ENCODE measurements at places on chromosomes 13 and 19. TPM values are rescaled to one million over a fixed set of nuclear protein-coding genes. Genes with fewer than 3 reads are reported as not detected.

DNA sequence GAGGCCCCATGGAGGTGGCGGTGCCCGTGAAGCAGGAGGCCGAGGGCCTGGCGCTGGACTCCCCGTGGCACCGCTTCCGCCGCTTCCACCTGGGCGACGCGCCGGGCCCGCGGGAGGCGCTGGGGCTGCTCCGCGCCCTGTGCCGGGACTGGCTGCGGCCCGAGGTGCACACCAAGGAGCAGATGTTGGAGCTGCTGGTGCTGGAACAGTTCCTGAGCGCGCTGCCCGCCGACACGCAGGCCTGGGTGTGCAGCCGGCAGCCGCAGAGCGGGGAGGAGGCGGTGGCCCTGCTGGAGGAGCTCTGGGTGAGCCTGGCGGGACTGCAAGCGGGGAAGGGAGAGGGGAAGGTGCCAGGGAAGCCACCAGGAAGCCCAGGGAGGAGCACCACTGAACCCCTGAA, 5.8 kb downstream of the ZNF444 start:
- no peak for DNase-seq

DNA sequence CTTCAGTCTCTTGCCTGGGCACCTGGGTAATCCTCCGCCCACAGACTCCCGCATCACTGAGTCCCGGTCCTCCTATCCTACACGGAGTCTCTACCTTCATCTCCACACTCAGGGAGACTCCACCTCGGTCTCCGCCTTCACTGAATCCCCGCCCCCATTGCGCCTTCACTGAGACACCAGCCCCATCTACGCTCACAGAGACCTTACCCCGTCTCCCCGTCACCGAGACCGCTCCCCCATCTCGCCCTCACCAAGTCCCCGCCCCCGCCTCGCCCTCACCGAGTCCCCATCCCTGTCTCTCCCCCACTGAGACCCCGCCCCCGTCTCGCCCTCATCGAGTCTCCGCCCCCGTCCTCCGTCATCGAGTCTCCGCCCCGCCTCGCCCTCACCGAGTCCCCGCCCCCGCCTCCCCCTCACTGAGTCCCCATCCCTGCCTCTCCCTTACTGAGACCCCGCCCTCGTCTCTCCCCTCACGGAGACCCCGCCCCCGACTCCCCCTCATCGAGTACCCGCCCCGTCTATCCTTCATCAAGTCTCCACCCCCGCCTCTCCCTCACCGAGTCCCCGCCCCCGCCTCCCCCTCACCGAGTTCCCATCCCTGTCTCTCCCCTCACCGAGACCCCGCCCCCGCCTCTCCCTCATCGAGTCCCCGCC, 23.1 kb upstream of the ZNF846 start:
- peak; percentile 86 for DNase-seq

DNA sequence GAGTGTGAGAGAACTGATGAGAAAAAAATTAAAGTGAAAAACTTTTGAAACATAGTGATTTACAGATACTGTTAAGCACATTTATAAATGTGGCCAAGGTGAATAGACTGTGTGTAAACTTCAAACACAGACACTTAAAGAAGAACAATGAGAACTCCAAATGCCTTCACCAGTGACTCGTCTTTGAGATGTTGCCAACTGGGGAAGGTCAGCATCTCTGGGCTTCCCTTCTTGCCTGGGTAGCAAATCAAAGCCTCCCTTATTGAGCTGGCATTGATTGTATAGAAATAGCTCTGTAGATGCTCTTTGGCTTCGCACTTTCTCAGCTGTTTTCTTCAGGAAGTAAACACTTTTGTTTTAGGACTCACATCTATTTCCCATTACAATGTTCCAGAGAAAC, 177.3 kb upstream of the SGCG start:
- DNase-seq: no peak

PGLYRP2 gene
- total RNA-seq: not detected
